ENCODE measurements at places on chromosomes 2 and 18.

GRCh38 chr18:22109535-22109934 lies 59.9 kb upstream of the GATA6 start:
- no peak for DNase-seq

- DNase-seq: no peak
Observed at GRCh38 chr18:37584952-37585695, 19.5 kb upstream of the CELF4 start.

- DNase-seq: no peak
Observed at GRCh38 chr2:229429589-229429988, 158.5 kb upstream of the PID1 start.

GRCh38 chr2:8628179-8628865 lies 53.5 kb upstream of the ID2 start:
- no peak for DNase-seq

GRCh38 chr18:32349728-32350395 lies 120.8 kb downstream of the GAREM1 start:
- no peak for DNase-seq

DNA sequence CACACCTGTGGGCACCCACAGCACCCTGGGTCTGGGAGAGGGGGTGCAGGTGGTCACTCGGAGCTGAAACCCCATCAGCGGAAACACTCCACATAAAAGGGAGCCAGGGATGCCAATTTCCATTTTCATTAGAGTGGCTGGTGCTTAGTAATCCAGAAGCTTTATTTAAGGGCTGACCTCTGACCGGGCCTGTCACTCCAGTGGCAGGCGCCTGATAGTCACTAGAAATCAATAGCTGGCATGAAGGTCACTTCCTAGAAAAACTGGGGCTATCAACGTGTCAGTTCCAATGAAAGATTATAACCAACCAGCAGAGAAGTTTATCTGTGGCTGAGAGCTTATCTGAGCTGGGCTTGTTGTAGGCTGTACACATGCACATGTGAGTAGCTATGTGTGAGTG lies 333.7 kb upstream of the SKOR2 start:
- no peak for DNase-seq

DNA sequence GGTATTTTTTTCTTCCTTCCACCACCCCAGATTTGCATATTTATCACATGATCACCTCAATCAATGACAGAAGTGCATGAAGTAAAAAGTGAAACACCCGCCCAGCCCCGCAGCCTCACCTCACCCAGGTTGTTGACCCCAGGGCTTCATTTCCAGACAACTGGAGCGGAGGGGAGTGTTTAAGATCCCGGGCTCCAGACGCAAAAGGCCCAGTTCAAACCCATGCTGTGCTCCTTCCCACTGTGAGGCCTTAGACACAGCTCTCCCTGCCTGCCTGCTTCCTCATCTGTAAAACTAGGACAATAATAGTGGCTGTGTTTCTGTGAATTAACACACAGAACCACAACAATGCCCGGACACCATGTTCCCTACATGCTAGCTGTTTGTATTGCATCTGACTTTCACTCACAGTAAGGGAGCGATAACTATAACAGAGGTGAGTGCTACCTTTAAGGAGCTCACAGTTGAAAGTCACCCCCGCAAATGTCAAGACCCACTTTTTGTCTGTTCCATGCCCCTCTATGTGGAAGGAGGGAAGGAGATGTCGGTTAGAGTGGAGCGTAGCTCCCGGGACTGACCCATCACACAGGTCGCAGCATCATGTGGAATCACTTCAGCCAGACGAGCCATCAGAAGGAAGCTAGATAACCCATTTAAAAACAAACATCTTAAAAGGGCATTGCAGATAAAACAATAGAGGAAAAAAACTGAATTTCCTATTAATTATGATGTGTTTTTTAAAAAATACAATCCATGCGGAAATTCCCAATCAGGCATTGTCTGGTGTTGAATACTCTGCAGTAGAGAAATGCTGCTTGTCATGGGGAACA lies 77.5 kb upstream of the DAPL1 start:
- DNase-seq: no peak

- no peak for DNase-seq
Observed at GRCh38 chr2:109466674-109467575, 146.8 kb downstream of the SEPTIN10 start.

DNA sequence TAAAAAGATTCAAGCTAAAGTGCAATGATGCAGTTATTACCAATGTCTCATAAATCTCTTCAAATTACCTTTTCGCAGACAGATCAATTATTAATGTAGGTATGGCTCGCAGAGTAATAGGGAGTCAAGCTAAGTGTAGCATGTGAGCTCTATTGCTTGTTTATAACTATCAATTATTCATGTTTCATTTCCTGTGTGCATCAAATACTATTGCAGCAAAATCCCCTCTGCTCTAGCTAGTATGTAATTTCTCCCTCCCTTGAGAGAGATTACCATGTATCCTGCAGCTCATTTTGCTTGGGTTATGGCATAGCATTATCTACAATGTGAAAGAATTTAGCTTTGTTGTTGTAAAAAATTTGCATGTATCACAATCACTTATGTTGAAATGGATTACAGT lies 65.6 kb upstream of the SCN1A start:
- no peak for DNase-seq

- no peak for DNase-seq
Observed at GRCh38 chr2:161243905-161244304, 64.3 kb upstream of the PSMD14 start.

- DNase-seq: no peak
Observed at GRCh38 chr2:129708221-129708967, 271.1 kb upstream of the RAB6C start.

DNA sequence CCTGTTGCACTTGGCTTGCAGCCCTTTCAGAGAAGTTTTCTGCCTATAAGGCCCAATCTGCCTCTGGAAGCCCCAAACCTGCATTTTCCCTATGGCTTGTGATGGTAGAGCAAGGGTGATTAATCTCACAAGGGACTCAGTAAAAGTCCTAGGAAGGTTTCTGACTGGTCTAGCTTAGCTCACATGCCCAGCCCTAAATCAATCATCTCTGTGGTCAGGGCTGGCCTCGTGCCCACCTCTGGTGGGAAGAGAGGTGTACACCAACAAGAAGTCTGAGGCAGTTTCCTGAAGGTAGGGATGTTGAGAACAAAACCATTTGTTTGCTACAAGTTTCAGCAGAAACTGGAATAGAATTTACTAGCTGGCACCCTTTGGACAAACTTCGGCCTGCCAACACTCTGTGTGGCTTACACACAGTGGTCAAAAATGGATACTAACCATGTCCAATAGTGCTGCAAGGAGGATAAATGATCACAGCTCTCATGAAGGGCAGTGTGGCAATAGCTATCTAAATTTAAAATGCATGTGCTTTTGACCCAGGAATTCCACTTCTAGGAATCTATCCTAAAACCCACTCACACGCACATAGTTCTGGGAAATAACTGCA lies 96.4 kb downstream of the EN1 start:
- DNase-seq: no peak

- DNase-seq: no peak
Observed at GRCh38 chr2:127735537-127736399, 34.5 kb downstream of the SFT2D3 start.

DNA sequence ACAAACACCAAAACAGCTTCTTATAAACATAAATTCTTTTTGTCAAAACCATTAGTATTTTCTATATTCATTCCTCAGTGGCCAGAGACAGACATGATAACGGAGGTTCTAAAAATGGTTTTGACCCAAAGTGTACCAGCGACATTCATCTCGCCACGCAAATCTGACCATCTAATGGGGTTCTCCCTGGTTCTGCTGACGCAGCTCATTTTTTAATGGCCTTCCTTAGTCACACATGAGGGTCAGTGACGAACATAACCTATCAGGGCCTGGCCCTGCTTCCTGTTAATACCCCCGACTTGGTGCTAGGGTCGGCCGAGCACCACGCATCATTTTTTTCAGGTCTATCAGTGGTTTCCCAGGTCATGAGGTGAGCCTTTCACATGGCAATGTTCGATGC lies 45.9 kb upstream of the ARL4C start:
- no peak for DNase-seq

GRCh38 chr2:142865924-142866323 lies 11.5 kb upstream of the KYNU start:
- no peak for DNase-seq

GRCh38 chr2:172709566-172710291 lies 25.9 kb upstream of the RAPGEF4 start:
- no peak for DNase-seq
